Right atrium auricular region (tissue), 2 donors: ENCODE measurements at places on chromosomes 3 and 15. TPM values are rescaled to one million over a fixed set of nuclear protein-coding genes. Genes with fewer than 3 reads are reported as not detected.

The AGBL1 gene
- total RNA-seq, result not detected

The MOBP gene
- not detected for total RNA-seq

The PRR20G gene
- not detected for total RNA-seq

The GNAT1 gene
- not detected for total RNA-seq

The POLG gene
- total RNA-seq, result 36.0 TPM

The MAPK6 gene
- total RNA-seq, result 11.6 TPM

The TP63 gene
- 0.24 TPM for total RNA-seq

The DOCK3 gene
- 2.7 TPM for total RNA-seq

The SEMA5B gene
- 0.51 TPM for total RNA-seq
